ENCODE measurements at places on chromosomes 12 and 14.

DNA sequence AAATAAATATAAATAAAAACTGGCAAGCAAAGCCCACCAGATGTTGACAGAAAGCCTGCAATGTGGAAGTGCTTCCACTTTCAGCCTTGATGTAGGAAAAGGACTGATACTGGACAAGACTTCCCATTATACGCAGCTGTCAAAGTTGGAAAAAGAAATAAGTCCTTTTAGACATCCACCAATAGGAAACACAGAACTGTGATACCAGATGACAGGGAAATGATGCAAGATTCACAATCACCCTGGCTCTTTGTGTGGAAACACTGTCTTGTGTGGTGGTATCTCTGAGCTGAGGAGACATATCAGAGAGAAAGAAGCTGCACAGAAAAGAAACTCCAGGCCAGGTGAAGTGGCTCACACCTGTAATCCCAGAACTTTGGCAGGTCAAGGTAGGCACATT, 13.8 kb upstream of the METAP2 start:
- no peak for DNase-seq

- DNase-seq = no peak
Observed at GRCh38 chr12:101027200-101027599, 182.8 kb downstream of the SLC5A8 start.

GRCh38 chr14:37668646-37669045, 73.2 kb downstream of the TTC6 start:
- no peak for DNase-seq

- no peak for DNase-seq
Observed at GRCh38 chr12:47775100-47775911, 2.3 kb downstream of the SLC48A1 start.

DNA sequence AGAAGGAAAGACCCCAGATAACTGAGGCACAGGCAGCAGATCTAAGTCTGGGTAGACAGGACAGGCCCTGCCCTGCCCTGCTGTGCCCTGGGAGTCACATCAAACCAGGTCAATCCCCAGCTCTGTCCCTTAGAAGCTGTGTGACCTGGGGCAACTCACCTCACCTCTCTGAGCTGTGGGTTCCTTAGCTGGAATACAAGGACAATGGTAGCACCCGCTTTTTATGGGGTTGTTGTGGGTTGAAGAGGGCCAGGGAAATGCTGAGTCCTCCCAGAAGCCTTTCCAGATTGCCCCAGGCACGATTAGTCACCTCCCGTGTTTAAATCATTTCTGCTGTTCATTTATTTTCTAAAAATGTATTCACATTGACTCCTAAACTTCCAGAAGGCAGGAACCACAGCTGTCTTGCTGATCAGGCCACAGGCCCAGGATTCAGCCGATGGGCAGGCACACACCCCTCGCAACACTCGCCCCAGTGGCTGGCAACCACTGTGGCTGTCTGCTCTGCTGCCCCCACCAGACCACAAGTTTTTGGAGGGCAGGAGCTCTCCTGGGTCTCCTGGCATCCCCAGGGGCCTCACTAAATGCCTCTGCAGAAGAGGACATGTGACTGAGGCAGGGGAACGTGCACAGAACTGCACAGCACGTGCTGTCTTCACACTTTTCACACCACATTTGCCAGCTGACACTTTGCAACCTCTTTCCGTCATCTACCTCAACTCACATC, 3.0 kb downstream of the SELPLG start:
- DNase-seq = no peak

Data from frontal cortex (tissue), 4 donors.